ENCODE measurements at places on chromosomes 5 and 9.
A peak's percentile ranks its signal among the peaks of the same experiment; 100 is the strongest.

DNA sequence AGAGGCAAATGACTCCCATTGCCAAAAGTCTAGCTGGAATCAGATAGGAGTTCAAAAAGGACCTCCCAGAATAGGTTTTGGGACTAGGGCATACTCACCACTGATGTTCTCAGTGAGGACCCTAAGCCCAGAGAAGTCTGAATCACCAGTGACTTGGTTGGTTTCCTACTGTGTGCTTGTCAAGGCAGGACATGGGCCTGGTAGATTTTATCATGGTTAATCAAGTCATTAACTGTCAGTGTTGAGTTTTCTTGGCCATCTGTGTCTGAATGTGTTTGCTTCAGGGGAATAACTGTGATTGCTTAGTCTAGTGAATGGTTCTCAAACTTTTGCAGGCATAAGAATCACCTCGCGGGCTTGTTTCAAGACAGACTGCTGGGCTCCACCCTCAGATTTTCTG, 99.0 kb upstream of the GDNF start:
- DNase-seq: no peak

DNA sequence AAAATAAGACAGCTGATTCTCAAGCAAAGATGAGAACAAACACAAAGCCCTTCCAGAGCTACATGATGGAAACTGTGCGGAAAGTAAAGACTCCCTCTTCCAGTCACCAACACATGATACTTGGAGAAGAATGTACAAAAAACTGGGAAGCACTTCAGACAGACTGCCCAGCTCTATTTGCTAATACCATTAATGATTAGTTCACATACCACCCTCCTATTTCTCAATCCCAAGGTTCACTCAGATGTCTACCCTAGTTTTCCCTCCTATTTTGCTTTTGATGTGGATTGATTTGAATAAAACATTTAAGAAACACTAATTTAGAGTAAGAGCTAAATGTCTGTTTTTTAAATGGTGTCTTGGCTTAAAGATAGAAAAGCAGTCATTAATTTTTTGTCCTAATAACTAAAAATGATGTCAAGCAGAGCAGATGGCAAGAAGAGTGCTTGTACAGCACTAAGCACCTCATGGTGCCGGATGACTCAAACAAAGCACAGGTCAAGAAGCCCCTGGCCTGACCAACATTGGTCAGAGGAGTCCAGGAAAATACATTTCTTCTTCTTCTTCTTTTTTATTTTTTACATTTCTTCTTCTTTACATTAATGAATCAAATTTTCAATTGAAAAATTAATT, 639.4 kb downstream of the PDE4D start:
- no peak for DNase-seq

DNA sequence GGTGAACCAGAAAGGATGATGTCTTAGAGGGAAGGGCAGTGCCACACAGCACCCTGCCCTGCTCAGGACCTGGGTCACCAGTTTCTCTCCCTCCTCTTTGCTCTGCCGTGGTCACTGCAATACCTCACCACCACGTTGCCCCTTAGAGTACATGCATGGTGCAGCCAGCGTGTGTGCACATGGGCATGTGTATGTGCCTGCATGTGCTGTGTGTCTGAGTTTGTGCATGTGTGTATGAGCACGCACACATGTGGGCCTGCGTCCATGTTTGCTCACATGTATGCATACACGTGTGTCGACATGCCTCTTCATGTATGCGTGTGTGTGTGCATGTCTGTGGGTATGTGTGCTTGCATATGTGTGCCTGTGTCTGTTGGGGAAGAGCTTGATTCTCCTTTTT, 41.5 kb upstream of the SEMA4D start:
- DNase-seq: no peak

DNA sequence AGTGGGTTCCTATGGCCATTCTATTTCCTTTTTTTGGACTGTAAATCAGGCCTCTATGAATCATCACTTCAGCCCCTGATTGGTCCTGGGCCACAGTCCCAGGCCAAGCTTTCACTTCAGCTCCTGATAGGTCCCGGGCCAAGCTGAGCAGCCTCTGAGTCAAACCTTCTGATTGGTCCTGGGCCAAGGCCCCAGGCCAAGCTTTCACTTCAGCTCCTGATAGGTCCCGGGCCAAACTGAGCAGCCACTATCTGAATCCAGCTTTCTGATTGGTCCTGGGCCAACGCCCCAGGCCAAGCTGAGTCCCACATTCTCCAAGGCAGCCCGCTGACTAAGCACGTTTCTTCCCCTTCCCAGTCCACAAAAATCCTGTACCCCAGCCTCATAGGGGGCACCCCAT, 1972.9 kb upstream of the ACO1 start:
- no peak for DNase-seq

DNA sequence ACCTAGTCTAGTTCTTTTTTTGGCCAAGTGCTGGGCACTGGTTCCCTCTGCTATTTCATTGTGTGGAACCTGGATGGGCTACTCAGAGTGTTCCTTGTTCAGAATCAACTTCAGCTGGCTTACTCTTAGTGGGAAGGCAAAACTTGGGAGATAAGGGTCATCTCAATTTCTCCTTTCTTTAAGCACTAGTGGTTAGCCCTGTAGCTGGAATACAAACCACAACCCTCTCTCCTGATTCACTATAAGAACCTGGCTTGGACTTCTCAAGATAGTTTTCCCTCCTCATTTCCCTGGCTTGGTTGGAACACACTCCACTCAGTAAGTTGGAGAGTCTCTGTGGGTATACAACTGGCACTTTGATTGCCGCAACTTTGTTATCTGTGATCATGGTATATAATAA, 35.1 kb downstream of the GRIA1 start:
- no peak for DNase-seq

DNA sequence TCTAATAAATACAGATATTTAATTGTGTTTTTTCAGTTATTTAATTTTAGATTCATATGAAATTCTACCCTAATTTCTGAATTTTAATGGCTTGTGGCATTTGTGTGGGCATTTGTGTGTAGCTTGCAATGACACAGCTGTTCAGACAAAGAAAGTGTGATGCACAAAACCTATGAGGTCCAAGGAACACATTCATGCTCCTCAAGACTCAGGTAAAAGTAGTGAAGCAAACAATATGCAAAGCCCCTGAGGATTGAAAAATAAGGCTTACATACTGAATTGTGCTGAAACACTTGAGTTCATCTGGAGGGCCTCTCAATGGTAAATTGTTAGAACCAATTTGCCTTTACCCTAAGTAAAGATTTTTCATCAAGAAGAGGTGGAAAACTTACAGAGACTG, 28.1 kb downstream of the IL7R start:
- no peak for DNase-seq

GRCh38 chr5:178831049-178831448, 28.7 kb upstream of the ZNF354B start:
- DNase-seq: no peak

DNA sequence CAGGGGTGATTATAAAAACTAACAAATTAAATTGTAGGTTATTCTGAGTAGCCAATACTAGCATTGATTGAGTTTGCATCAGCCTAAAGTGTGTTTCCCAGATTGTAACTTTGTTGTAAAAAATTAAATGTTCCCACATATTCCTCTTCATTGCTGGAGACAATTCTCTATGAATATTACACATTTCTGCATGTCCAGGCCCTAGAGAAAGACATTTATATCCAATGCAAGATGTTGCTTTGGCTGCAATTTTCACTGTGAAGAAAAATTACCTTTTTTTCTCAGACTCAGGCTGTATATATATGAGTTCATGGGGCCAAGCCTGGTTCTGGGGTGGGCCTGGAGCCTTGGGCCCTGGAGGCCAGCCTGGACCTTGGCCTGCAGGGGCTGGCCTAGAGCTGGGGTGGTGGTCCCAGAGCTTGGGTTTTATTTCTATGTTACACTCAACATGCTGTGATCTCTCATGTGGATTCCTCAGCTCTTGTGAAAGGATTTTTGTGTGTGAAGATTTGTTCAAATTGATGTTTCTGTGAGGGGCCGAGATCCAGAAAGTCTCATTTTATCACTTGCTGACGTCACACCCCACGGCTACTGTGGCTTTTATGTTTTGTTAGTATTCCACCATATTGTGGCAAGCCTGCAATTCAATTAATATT, 232.5 kb downstream of the SPATA31A1 start:
- no peak for DNase-seq

- DNase-seq: peak; percentile 51
These were observed 247.1 kb downstream of the SLCO4C1 start for GRCh38 chr5:102048940-102049339.

- no peak for DNase-seq
These were observed 10.5 kb downstream of the FBXO4 start for GRCh38 chr5:41935544-41935943.

GRCh38 chr9:6758248-6758497, 400 bp downstream of the KDM4C start:
- no peak for DNase-seq

DNA sequence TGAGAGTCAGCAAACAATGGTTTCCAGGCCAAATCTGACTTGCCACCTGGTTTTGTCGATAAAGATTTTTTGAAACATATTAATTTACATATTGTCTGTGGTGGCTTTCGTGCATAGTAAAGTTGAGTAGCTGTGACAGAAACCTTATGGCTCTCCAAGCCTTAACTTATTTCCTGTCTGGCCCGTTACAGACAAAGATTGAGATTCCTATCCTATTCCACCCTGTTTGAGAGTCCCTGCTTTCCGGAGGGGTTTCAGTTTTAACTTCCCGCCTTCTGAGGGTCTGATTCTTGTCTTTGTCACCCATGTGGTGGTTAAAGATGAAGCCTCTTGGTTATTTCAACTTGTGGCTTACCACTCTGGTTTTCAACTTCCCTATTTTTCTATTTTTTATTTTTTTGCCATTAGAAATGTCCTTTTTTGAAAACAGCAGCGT, 11.4 kb downstream of the OTULIN start:
- DNase-seq: peak; percentile 94

- DNase-seq: no peak
These were observed 48.1 kb downstream of the FNBP1 start for GRCh38 chr9:129994882-129995281.

DNA sequence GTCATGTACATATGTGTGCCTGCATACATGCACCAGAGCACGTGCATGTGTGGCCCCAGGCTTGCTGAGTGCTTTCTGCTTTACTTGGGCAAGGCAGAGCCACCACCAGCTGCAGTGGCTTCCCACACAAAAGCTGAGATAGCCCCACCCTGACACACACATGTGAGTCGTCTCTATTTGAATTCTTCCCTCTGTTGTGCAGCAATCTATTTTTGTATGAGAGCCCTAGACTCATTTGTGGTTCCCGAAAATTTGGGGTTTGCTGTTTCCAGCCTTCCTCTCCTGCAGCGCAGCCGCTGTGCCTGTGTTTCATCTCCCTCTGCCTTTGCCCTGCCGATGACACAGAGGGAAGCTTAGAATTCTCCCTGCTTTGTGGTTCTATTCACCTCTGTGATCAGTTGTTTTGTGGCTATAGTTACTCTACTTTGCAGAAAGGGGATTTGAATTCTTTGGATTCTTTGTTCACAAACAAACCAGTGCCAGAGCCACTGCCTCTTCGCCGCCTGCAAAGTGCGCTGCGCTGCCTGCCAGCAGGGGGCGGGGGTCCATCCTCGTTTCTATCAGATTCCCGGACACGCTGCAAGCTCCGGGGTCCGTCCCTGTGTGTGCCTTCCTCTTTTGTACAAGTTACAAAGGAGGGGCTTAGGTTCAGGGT, 95.8 kb upstream of the DAP start:
- peak; percentile 70 for DNase-seq

DNA sequence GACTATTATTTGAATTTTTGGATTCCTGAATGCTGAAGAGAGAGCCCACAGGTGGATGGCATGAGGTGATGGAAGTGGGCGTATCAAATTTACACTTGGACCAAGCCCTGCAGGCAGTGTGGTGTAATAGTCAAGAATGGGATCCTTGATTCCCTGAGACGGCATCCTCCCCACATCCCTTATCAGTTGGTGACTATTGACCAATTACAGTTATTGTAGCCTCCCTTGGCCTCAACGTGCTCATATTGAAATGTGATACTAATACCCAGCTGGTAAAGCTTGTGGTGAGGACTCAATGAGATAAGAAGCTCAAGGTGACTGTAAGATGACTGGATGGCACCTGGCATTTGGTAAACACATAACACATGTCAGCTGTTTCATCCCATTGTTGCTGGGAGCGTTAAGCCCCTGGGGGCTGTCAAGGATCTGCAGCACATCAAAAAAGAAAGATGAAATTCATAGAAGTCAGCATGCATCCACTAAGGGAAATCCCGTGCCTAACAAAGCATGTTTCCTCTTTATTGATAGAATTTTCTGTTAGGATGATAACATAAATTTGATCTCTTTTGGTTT, 65.6 kb upstream of the IRX2 start:
- no peak for DNase-seq

- no peak for DNase-seq
These were observed 58.9 kb downstream of the PLPPR1 start for GRCh38 chr9:101087426-101087825.

DNA sequence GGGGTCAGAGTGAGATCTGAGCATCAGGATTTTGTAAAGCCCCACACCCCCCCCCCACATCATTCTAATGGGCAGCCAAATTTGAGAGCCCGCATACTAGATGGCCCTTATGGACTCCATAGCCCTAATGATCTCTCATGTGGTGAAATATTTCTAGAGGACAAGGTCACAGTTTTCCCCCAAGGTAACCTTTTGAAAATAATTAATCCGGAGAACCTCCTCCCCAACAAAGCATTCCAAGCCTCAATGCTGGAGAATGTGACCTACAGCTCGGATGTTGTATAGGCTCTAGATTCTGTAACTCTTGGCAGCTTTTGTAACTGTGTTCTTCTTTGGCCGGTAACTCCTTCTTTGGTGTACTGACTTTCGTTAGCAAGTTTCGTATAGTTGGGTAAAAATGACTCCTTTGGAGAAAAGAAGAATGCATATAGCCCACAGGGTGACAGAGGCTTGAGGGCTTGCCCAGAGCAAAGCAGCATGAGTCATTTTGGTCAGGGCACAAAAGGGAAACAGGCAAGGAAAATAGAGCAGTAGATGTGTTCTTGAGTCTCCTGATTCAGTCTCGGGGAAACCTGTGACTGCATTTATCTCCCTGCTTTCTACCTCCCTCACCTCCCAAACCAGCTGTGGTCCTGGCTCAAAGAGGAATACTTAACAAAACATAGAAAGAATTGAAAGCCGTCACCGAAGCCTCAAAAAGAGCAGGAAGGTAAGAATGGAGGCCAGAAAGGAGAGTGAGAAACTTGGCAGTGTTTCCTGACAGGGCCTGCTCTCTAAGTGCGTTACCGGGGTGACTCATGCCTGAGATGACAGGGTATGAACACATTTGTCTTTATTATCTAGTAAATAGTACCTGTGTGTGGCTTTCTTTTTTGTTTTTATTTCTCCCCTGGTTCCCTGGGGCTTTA, 6.6 kb upstream of the XPA start:
- DNase-seq: no peak

DNA sequence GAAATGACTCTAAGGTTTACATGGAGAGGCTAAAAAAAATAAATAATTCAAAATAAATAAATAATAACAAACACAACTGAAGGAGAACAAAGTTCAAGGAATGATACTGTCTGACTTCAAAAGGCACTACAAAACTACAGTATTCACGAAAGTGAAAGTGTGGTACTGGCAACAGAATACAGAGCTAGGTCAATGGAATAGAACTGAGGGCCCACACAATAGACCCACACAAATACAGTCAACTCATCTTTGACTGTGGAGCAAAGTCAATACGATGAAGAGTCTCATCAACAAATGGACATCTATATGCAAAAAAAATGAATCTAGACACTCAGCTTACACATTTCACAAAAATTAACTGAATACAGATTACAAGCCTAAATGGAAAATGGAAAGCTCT, 75.3 kb downstream of the FBXW11 start:
- no peak for DNase-seq

GRCh38 chr5:33283243-33283642, 157.5 kb upstream of the TARS1 start:
- DNase-seq: no peak
